ENCODE measurements at places on chromosomes 11 and 22.

DNA sequence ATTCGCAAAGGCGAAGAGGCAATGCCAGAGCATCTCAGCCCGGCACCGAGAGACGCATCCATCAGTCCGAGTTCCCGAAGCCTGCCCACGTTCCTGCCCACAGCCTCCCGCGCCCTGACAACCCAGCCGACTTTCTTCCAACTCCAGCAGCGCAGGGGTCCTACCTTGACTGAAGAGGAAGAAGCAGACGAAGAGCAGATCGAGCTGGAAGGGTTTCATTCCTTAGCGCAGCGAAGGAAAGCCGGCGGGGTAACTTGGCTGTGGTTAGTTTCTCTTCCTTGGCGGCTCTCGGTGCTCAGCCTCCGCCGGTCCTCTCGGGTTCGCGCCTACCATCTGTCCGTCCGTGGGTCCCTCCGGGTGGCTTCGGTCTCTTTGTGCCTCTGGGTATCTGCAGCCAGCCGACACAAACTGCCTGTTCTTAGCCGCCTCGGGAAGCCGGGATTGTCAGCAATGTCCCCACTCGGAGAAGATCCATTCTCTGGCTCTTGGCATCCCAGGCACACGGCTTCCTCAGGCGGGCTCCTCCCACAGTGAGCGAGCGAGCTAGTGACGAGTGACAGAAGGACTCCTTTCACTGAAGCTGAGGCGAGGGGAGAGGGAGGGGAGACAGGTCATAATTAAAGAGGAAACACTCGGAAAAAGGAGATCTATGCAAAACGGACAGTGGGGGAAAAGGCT is at the start of gene KIRREL3:
TSS of gene KIRREL3 (minus strand) at position 480 of the 678 bp plus-strand sequence.
- DNase-seq: no peak

DNA sequence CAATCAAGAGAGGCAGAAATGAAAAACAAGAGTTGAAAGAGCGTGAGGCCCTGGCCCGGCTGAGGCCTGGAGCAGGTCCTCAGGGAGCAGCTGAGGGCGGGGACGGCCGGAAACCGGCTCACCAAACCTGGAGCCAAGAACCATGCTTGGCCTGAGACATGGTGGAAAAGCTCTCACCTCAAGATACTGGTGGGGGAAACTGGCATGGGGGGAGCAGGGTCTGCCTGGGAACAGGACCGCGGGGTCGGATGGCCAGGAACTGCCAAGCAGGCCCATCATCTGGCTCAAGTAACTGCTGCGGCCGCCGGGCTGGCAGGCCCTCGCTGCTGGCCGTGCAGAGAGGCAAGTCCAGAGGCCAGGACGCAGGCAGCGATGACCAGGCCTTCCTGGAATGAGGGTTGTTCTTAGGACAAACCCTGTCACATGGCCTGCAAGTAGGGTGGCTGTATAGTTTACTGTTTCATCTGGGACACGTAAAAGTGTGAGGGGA is 18.9 kb upstream of the WNT11 start:
- no peak for DNase-seq

- no peak for DNase-seq
Observed at GRCh38 chr11:128171506-128171905, 415.9 kb downstream of the ETS1 start.

- no peak for DNase-seq
Observed at GRCh38 chr11:66349084-66349386, 1.6 kb upstream of the B4GAT1 start.

GRCh38 chr11:113240790-113241635 is 73.4 kb upstream of the TTC12 start:
- DNase-seq: no peak

DNA sequence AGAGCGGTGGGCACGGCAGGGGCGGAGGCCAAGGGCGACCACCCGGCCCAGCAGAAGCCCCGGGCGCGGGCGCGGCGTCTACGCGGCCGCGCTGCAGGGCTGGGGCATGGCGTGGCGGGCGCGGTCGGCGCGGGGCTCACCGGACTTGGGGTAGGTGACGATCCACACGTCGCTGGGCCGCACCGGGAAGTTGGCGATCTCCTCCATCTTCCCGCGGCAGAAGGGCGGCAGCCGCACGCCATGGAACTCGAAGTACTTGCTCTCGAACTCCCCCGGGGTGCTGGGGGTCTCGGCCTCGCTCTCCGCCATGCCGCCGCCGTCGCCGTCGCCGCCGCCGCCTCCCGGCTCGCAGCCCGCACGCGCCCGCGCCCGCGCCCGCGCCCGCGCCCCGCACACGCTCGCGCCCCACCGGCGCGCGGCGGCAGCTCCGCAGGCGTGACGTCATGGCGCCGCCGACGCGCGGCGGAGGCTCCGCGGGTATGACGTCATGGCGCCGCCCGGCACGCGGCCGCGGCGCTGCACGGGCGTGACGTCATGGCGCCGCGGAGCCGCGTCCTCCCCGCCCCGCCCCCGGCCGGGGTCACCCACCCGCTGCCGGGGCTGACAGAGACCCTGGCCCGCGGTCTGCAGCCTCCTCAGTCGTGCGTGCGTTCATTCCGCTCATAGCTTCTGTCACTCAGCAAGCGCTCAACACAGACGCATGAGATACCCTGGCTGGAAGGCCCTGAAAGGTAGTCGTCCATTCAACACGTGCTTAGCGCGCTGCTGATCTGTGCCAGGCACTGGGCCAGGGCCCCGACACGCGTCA is at the start of gene SULT4A1:
TSS of gene SULT4A1 (minus strand) at position 440 of the 808 bp plus-strand sequence. CDS start at position 309, 131 bp downstream.
- no peak for DNase-seq

DNA sequence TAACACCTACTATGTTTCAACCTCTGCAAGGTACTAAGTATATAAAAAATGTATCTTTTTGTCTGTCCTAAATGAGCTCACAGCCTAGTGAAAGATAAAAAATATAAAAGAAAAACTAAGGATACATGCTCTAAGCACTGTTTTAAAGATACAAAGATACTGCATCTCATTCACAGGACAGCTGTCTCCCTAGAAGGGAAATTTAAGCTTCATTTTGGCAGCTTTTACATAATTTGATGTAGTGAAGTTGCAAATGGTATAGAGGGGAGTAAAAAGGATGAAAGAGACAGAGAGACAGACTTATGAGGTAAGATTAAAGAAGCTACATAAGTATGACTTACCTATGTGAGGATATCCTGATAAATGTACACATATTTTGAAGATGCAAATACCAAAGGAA is 53.6 kb downstream of the LRRC4C start:
- DNase-seq: no peak

GRCh38 chr22:40324468-40325305 is 21.6 kb upstream of the ADSL start:
- DNase-seq: no peak

DNA sequence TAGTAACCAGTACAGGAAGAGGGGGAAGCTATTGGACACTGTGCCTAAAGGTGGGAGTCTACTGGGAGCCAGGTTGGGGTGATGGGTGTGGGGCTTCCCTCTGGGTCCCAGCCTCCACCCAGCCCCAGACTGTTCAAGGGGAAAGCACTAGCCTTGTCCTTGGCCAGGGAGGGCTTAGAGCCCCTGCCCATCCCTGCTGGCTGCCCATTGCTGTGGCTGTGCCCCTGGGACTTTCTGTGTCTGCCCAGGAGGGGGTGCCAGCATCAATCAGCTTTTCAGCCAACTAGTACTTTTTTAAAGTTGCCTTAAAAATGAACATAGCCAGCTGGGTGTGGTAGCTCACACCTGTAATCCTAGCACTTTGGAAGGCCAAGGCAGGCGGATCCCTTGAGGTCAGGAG is 19.9 kb downstream of the INCENP start:
- no peak for DNase-seq

DNA sequence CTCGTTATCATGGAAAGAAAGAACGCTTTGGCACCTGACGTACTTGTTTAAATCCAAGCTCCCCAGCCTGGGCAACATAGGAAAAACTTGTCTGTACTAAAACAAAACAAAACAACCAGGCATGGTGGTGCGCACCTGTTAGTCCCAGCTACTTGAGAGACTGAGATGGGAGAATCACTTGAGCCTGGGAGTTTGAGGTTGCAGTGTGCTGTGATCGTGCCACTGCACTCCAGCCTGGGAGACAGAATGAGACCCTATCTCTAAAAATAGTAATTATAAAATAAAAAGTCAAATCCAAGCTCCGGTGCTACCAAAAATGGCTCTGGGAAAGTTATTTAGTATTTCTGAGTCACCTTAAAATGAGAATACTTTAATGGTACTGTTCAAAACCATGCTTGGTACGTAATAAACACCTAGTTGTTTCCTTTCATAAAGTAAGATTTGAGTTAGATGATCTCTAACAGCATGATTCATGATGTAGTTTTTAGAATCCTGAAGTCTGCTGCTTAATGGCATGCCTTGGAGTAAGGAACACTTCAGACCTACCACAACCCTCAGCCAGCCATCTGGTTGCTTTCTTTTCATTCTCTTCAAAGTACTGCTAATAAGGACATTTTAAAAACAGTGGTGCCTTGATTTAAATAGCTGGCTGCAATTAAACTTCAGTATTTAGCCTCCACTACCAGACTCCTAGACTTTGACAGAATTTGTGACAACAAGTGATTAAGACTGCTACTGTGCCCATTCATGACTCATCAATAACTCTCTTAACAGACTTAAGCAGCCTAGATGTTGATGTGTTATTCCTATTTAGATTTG is 8.4 kb downstream of the PPME1 start:
- DNase-seq: no peak

DNA sequence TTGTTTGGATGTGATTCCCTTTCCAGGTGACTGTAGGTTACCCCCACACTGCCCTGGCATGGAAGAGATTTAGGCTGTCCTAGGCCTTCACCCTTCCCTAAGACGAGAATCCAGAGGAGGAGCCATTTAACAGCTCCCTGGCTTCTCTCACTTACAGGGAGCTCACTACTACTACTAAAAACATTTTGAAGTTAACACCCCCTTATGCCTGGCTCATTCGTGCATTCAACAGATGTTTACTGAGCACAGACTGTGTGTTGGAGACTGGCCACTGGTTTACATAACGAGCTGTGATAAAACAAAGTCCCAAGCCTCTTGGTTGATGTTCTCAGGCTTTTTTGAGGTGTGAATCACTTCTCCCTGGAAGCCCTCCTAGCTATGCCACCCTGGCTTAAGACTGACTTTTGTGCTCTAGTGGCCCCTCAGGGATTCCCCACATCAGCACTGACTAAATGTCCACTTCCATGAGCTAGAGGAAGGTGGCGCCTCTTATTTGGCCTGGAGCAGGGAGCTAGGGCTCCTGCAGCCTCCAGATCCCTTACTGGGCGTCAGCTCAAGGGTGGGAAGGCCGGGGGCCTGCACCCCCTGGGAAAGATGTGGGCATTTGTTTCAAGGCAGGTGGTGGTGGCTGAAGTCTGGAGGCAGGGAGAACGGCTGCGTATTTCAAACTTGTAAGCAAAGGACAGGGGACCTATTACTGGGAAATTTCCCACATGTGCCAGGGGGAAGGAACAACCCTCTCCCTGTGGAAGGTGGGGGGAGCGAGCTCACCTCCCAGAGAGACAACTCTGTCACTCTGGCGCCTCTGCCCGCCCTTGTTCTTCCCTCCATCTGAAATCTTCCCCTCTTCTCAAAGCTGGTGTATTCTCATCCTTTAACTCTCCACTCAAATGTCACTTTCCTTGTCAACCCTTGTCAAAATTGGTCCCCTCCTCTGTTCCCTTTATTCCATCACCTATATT is 19.4 kb upstream of the MALAT1 start:
- no peak for DNase-seq

DNA sequence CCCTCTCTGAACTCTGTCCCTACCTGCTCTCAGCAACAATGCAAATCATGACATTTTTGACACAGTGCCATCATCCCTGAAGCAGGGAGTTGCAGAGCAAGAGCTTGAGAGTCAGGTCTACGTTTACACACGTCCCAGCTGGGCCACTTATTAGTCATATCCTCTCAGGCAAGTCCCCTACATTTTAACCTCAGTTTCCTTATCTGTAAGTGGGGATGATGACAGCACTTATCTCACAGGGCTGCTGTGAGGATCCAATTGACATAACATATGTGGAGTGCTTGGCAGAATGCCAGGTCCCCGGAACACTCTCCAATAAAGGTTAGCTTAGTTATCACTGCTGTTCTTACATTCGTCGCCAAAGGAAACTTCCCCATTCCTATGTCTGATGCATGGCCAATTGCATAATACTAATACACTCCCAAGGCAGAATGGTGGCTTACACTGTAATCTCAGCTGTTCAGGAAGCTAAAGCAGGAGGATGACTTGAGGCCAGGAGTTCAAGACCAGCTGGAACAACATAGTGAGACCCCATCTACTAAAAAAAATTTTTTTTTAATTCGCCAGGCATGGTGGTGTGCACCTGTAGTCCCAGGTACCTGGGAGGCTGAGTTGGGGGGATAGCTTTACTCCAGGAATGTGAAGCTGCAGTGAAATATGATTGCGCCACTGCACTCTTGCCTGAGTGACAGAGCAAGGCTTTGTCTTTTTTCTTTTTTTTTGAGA is 16.6 kb downstream of the ASCC2 start:
- no peak for DNase-seq

DNA sequence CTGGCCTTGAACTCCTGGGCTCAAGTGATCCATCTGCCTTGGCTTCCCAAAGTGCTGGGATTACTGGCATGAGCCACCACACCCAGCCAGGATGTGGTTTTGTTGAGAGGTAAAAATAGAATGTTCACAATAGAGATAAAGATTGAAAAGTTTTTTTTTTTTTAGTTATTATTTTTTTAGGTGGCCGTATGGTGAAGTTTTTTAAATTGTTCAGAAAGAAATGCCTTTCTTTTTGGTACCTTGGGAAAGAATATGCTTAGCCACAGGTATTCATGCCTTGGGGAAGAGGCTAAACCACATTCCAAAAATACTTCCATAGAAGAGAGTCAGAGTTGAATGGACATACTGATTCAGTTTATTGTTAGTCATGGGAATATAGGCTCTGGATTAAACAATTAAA is 143.4 kb downstream of the C11orf91 start:
- DNase-seq: no peak

- DNase-seq: no peak
Observed at GRCh38 chr22:44229331-44229730, 48.6 kb downstream of the PARVG start.
